ENCODE measurements at places on chromosomes 7 and 10.

DNA sequence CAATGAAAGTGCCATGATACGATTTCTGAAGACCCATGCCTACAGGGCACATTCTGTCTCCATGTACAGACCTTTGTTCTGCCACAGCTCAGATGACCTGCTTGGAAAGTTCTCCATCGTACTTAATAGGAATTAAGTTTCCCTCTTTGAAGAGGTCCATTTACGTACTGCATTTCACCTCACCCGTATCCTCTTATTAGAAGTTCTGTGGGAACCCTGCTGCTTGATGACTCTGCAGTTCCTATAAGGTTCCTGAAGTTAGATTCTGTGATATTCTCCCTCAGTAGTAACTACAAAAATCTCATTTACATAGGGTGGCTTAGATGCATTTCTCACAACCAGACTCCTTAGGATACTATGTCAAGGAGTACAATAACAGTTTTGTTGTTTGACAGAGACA lies 50.9 kb downstream of the MINDY3 start:
- DNase-seq, result no peak

GRCh38 chr7:138303230-138304070 lies 156.6 kb upstream of the TRIM24 start:
- no peak for DNase-seq

DNA sequence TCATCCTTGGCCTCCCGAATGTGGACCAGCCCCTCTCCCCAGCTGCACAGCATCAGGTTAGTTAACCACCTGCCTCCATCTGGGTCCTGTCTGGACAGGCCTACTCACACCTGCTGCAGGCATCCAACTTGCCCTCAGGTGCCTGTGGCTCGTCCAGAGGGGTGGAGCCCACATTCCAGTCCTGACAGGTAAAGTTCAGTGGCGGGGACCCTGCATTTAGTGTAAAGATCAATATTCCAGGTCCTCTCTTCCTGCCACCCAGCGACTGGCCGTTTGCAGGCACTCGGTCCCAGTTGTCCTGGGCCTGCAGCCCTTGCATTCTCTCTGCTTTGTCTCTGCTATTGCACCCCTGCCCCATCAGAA lies 15.0 kb downstream of the HTRA1 start:
- no peak for DNase-seq

GRCh38 chr7:102914585-102914984 lies 1.8 kb downstream of the LRRC17 start:
- DNase-seq, result no peak

- DNase-seq, result no peak
These were observed 1005.5 kb downstream of the KCNMA1 start for GRCh38 chr10:76631884-76632766.

GRCh38 chr7:152006336-152006735 lies 19.1 kb upstream of the GALNT11 start:
- DNase-seq, result no peak

GRCh38 chr7:90078921-90079320 lies 75.3 kb upstream of the STEAP1 start:
- no peak for DNase-seq

DNA sequence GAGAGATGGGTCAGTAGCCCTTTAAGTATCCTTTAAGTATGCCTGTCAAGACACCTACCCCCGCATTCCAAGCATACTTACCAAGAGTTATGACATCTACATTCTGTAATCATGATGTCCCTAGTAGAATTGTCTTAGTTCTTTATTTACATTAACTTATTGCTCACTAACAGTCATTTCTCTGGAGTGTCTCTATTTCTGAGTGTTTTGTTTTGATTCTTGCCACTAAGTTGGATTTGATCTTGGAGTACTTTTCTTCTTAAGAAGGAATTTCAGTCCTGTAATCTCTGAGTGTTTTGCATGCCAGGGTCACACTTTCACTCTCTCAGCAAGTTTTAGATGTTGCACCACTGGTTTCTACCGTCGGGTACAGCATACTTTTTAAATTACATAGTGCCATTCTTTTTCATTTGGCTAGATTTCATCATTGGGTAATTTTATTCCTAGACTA lies 1053.9 kb downstream of the KCNMA1 start:
- DNase-seq, result peak; percentile 49

- DNase-seq, result no peak
These were observed 723.5 kb downstream of the GRM8 start for GRCh38 chr7:126529254-126529653.

DNA sequence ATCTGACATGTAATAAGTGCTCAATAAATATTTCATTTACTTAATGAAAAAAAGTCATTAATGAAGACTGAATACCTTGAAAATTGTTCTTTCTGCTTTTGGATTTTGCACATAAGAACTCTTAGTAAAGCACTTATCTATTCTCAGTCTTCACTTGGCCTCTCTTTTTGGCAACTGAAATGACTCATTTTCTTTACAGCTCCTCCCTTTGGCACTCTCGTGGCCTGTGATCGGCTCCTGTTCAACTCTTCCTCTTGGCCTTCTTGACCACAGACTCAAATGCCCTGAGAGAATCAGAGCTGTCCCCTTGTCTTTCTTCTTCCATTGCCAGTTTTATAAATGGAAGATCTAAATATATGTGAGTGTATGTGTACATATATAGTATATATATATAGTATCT lies 54.2 kb downstream of the FOXP2 start:
- DNase-seq, result no peak

- no peak for DNase-seq
These were observed 21.5 kb downstream of the SFMBT2 start for GRCh38 chr10:7389346-7389745.

DNA sequence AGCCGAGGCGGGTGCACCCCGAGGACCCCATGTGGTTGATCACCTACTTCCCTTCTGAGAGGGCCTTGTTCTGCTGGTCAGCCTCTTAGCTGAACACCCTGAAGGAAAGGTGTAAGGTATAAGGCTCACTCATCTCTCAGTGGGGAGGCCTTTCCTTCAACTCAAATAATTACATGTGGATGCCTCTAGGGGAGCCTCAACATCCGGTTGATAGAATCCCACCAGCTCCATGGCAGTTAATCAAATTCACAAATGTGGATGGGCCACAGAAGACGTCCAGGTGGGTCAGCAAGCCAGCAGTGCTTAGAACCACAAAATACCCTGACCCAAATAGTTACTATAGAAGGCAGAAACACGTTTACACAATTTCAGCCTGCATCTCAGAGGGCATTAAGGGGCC lies 37.7 kb upstream of the ZNF32 start:
- no peak for DNase-seq

DNA sequence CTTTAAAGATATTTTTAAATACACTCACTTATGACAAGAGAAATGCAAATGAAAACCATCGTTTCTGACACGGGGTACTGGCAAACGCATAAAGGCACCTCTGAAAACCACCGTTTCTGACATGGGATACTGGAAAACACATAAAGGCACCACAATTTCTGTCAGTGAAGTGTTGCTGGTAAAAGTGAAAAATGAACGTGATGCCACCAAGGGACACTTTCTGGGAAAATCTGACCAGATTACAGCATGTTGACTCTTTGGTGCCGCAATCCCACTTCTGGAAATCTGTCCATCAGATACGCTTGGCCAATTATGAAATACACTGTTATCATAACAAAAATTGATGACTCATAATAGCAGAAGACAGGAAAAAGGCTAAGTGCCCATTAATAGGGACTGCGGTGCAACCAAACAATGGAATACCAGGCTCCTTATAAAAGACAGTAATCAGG lies 131.7 kb downstream of the ZMYND11 start:
- DNase-seq, result no peak
